Activated CD8-positive, alpha-beta T cell treated with anti-CD3 and anti-CD28 coated beads, Interleukin-2, amount 10 ng/mL, durations not matched to agents 7 days and 5 days (primary cell): ENCODE measurements at places on chromosomes 12 and 14. TPM values are rescaled to one million over a fixed set of nuclear protein-coding genes. Genes with fewer than 3 reads are reported as not detected.

DNA sequence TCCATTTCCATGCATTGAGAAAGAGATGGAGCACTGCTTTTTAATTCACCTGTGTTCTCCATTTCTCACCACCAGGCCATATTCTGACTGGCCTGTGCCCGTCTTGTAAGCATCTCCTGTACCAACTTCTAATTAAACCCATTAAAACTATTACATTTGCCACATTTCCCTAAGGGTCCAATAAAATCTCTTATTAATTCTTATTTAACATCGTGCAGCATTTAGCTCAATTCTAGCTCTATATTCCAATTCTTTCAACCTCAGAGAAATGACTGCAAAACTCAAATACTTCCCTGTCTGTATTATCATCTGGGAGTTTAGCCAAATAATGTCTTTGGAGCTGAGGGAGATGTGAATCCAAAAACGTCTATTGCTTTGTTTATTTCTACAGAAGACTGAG, 495.4 kb upstream of the TMEM132C start:
- DNase-seq, result no peak

OR10AD1 gene
- total RNA-seq, result not detected

MSI1 gene
- total RNA-seq, result not detected

GRCh38 chr12:54033980-54034784, 1.3 kb downstream of the HOXC5 start:
- no peak for DNase-seq

DNA sequence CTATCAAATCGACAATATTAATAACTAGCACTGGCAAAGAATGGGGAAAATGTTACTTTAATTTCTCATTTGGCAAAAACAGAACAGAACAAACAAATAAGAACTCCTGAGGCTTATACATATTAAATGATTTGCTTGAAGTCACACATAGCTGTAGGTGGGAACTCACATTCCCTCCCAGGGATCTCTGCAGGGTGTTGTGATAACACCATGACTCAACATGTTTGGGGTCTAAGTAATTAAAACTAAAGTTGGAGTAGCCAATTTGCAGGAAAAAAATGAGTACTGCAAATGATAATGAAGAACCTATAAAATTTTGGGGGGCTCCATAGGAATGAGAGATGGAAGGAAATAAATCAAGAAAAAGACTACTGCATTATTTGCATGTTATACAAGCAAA, 27.5 kb downstream of the UNC79 start:
- DNase-seq, result no peak

- DNase-seq, result peak; percentile 16
Observed at GRCh38 chr14:100525615-100526014, 61.6 kb downstream of the BEGAIN start.

DNA sequence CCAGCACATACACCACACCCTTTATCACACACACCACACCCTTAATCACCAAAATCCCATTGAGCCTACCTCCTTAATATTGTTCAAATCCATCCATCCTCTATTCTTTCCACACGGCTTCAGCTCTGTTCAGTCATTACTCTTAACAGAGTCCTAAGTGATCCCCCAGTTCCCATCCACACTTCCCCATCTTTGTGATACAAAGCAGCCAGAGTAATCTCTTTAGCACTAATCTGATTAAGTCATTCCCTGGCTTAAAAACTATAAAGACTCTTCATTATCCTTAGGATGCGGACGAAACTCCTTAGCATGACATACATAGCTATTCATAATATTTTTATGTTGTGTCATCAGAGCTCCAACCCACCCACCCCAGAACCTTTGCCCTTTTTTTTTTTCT, 14.7 kb upstream of the MFAP5 start:
- no peak for DNase-seq

DNA sequence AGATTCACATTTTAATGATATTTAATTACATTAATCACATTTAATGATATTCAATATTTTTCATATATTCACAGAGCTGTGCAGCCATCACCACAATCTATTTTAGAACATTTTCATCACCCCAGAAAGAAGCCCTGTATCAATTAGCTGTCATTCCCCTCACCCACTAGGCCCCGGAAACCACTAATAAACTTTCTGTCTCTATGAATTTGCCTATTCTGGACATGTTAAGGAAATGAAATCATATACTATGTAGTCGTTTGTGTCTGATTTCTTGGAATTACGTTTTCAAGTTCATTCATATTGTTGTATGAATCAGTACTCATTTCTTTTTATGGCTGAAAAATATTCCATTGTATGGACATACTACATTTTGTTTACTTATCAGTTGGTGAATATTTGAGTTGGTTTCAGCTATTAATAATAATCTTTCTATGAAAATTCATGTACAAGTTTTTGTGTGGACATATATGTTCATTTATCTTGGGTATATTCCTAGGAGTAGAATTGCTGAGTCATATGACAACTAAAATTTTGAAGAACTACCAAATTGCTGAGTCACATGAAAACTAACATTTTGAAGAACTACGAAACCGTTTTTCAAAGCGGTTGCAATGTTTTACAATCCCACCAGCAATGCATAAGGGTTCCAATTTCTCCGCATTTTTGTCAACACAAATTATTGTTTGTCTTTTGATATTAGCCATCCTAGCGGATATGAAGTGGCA, 11.7 kb upstream of the OTOGL start:
- DNase-seq, result no peak

DNA sequence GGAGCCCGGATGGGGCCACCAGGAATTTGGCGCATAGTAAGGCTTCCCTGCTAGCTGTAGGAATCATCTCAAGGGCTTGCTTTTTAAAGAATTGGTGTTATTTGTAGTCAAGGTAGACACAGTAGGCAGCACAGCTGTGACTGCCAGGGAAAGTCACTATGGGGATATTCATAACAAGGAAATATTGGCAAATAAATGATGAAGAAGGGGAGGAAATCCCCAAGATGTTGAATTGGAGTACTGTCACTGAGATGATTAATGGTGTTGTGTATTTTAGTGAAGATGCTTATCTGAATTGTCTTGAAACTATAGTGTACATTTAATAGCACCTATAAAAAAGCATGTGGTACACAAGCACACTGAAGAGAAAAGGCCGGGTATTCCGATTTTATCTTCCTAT, 118.9 kb downstream of the NPAS3 start:
- no peak for DNase-seq

GRCh38 chr12:67091204-67091603, 178.0 kb upstream of the CAND1 start:
- DNase-seq, result no peak

GRCh38 chr12:69840727-69841126, 15.7 kb downstream of the MYRFL start:
- DNase-seq, result no peak
